ENCODE measurements at places on chromosomes 4 and X.

GRCh38 chr4:144384408-144384807 is 243.9 kb upstream of the GYPA start:
- DNase-seq: no peak

- DNase-seq: no peak
These were observed 173.9 kb upstream of the PGRMC2 start for GRCh38 chr4:128461291-128462102.

DNA sequence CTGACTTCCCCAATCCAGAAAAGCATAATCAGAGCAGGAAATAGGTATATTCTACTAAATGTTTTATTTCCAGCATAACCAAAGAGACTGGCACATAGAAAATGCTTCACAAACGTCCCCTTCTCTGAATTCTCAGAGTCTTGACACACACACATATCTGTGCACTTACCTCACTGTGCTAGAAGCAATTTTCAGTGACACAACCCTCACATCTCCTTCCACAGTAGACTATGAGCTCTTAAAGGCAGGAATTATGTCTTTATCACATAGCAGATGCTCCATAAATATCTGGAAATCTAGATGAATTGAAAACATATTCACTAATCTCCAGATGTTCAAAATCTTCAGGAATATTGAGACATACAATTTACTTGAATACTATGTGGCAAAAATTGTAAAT is 5.9 kb downstream of the SOWAHB start:
- no peak for DNase-seq

DNA sequence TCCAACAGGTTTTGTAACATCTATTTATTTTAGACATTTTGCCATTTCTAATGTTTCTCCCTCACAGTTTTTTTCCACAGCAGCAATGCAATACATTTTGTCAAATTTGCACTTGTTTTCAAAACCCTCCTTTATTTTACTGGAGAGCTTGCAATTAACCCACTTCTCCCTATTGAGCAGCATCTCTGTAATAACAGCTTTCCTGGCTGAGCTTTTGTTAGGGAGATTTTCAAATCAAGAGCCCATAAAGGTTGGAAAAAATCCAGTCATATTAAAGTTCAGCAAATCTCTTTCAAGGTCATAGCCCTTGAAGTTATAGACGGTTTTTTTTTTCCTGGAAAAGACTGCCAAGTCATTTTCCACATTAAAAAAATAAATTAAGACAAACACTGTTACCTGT is 450.6 kb upstream of the TENM3 start:
- DNase-seq: no peak

DNA sequence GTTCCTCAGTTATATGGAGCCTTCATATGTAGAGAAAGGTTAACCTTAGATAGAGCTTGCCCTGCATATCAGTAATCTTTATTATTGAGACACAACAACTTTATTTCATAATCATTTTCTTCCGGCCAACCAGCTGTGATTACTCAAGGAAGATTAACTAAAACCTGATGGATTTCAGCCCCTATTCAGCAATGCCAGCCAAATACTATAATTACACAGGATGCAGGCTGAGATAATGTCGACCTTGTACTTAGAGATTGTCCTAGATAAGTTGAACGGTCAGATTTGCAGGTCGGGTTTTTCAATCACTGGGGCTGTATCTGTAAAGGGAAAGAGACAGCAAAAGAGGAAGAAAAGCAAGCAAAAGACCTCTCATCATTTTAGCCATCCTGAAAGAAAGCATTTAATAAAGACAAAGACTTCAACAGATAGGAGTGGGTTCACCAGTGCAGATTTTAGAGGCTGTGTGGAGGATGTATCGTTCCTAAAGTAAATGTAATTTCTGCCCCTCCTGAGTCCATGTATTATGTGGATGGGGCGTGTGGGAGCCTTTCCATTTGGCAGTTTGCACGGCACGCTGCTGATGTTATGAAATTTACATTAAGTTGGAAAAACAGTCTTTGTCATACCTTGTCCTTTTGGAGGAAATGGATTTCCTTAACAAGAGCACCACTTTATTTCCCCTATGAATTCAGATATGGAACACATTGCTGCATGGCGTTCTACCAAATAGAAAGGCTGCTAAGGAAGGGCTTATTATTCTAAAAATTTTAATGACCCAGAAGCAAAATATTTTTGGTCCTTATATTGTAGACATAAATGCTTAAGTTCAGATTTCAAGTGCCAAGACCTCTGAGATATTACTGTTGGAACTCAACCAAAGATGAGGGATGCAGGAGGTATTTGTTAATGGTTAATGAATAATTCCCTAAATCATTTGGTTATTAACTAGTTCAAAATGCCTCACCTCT is 496.7 kb downstream of the SPRY1 start:
- DNase-seq: no peak

DNA sequence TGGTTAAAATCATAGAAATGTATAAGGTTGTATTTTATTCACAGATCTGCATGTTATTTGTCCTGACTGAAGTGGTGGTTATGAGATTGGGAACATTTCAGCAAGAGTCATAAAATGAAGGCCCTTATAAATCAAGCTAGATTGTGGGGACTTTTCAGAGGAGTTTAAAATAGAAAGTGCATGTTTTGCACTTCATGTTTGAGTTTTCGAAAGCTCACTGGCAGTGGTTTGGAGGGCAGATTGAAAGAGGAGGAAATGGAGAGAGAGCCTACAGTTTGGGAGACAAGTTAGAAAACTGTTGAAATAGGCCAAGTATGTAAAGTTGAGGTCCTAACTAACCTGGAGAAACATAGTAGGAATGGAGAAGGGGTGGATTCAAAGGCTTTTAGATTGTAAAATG is 124.9 kb downstream of the KDM6A start:
- no peak for DNase-seq

DNA sequence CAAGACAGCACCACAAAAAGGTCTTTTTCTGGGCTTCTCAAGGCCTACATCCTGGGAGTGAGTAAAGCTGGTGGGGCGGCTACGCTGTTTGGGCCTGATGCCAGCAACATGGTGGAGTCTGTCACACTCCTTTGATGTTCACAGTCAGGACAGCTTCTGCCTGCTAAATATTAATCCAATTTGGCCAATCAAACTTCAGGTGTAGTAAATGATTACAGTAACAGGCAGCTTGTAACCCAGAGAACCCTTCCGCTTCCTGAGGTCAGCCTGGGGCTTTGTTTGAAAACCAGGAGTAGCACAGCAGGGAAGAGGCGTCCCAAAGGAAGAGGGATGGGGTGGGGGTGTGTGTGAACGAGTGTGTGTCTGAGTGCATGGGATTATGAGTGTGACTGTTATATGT is 220.4 kb downstream of the MAML3 start:
- DNase-seq: no peak

DNA sequence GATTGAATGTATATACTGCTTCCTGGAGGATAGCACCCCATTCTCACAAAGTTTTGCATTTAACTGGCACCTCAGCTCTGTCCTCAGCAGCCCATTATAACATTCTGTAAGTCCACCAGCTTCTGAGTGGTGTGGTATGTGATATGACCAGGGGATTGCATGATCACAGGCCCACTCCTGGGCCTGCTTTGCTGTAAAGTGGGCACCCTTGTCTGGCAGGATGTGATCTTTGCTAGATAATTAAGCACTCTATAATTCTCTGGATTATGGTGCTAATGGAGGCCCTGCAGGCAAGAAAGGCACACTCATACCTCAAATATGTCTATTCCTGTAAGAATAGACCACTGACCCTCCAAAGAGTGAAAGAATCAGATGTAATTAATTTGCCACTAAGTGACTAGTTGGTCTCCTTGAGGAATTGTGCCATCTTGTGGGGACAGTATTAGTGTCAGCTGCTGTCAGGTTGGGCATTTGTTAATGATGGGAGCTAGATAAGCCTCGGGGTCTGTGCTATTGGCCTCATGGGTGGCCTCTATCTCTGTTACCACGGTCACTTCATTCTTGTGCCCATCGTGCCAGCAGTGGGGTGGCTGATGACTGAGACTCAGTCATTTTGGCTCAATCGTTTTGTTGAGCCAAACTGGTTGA is 2.2 kb upstream of the CFI start:
- DNase-seq: no peak

DNA sequence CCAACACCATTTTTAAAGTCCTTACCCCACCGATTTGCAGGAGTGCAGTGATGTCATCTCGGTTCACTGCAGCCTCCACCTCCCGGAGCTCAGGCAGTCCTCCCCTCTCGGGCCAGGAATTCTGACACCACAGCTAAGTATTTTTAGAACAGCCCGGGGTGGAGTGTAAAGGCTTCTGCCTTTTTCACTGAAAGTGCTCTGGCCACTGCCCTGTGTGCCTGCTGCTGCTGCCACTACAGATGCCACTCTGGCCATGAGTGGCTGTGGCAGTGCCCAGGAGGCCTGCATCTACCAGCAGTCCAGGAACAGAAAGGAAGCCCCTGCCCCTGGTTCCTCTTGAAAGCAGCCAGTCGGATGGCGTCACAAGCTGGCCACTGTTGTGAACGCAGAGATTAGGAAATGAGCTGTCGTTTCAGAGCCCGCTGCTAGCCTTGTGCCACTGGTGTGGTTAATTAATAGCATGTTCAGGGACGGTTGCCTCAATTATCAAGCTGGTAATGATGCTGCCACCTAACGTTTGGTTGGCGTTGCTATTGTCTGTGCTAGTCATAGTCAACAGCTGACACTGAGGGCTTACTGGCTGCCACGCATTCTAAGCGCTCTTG is 23.6 kb upstream of the TBC1D14 start:
- DNase-seq: peak; percentile 71
